ENCODE measurements at places on chromosomes 12 and 14. TPM values are rescaled to one million over a fixed set of nuclear protein-coding genes. Genes with fewer than 3 reads are reported as not detected.

CACNA1C gene
- total RNA-seq: 44.1 TPM

DEPDC4 gene
- not detected for total RNA-seq

TSPAN9 gene
- total RNA-seq: 35.4 TPM

DNA sequence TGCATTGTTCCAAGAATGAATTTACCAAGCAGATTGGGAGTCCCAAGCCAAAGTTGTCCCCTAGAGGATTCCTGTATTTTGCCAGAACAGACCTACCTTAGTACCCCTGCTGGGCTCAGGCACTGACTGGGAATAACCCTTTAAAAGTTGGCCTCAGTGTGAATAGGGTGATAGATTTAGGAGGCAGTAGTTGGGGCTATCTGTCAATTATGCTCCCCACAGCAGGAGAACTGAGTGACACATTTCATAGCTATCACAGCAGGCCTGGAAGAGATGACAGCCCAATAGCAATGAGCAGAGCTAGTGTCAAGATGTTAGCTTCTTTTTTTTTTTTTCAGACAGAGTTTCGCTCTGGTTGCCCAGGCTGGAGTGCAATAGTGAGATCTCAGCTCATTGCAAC lies 14.3 kb upstream of the LRP6 start:
- no peaks in the 10 kb centered on the region for H3K36me3 ChIP-seq
- H3K27ac ChIP-seq: no peak overlapping the region
- H3K4me3 ChIP-seq: no peak overlapping the region
- no peaks in the 10 kb centered on the region for H3K27me3 ChIP-seq
- H3K4me1 ChIP-seq: no peaks in the 10 kb centered on the region
- no peak for DNase-seq

DNA sequence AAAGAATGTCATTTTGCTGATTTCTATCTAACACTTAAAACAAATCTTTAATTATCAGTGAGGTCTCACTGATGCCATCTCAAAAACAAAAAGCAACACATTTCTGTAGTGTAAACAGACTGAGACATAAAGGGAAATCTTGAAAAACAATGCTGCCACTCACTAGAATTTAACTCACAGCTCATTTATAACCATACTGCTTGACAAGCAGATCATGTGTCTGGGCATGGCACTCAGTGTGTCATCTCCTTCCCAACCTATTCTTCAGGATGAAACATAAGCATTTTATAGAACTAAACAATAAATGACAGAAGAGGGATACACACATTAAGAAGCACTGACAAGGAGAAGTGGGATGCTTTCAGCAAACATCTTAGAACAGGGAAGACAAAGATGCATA lies 22.4 kb downstream of the ATF7 start:
- peaks cover 60% of the 10 kb centered on the region for H3K4me1 ChIP-seq
- no peak for DNase-seq
- no peaks in the 10 kb centered on the region for H3K27me3 ChIP-seq
- no peaks in the 10 kb centered on the region for H3K36me3 ChIP-seq

DNA sequence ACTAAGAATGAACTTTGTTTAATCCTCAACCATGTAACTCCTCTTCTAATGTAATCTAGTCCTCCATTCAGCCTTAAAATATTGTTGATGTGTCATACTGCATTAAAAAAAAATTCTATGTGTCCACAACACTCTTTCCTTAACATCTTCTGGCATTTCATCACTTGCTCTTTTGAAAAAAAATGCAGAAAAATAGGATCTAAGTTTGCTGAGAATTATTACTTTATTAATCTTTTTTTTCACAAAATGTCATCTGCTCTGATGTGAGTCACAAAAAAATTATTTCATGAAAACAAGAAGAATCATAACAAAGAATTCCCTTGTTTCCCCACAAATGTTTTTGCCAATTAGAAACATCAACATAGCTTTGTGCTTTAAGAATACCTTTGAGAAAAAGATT lies 410.1 kb upstream of the MGAT4C start:
- H3K27ac ChIP-seq: no peak overlapping the region
- H3K4me3 ChIP-seq: no peak overlapping the region
- DNase-seq: no peak
- H3K36me3 ChIP-seq: no peaks in the 10 kb centered on the region
- no peaks in the 10 kb centered on the region for H3K4me1 ChIP-seq
- H3K27me3 ChIP-seq: no peaks in the 10 kb centered on the region

All from esophagus muscularis mucosa (tissue), 4 donors.